Panc1 (cell line): ENCODE measurements at places on chromosomes 2 and 18.

DNA sequence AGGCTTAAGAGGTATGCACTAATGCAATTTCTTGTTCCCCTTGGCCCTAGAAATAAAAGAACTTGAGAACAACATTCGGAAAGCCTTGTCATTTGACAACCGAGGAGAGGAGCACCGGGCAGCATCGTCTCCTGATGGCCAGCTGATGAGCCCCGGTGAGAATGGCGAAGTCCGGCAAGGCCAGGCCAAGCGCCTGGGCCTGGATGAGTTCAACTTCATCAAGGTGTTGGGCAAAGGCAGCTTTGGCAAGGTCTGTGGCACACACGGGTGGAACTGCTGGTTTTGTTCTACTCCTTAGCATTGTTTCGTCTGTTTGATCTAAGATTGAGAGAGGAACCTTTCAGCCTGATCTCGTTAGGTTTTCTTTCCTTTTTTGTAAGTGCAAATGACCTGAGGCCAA lies 289.8 kb upstream of the EPAS1 start:
- no peak for DNase-seq

GRCh38 chr2:28219138-28219537 lies 173.5 kb upstream of the FOSL2 start:
- DNase-seq = no peak

- DNase-seq = no peak
These were observed 194.9 kb upstream of the BOD1L2 start for GRCh38 chr18:56952026-56952425.

- no peak for DNase-seq
These were observed 33.1 kb upstream of the EN1 start for GRCh38 chr2:118880501-118880900.

GRCh38 chr2:128490881-128491691 lies 172.4 kb upstream of the HS6ST1 start:
- DNase-seq = no peak

GRCh38 chr2:199833525-199833924 lies 17.5 kb downstream of the FTCDNL1 start:
- DNase-seq = no peak
